ENCODE measurements at places on chromosomes 13 and 19.
A peak's percentile ranks its signal among the peaks of the same experiment; 100 is the strongest.

DNA sequence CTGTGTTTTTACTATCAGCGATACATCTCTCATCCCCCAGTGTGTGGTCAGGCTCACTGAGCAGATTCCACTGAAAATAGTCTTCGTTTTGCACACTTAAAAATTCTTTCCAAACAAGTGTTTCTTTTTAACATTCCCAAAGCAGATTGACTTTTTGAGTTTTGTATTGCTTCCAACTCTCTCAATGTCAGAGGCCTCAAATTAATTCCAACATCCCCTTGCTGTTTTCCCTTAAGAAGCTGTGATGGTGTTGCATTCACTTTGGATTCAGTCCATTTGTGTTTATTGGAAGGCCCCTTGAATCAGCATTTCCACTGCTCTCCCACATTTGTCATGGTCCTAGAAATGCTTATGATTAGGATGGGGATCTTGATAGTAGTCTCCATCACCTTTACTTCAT is 228.7 kb downstream of the KCNRG start:
- DNase-seq: no peak

GRCh38 chr19:10848230-10848856 is at the start of gene C19orf38:
TSS of gene C19orf38 (plus strand) at chr19:10848415. CDS start at chr19:10848509, 94 bp downstream.
- DNase-seq: no peak

DNA sequence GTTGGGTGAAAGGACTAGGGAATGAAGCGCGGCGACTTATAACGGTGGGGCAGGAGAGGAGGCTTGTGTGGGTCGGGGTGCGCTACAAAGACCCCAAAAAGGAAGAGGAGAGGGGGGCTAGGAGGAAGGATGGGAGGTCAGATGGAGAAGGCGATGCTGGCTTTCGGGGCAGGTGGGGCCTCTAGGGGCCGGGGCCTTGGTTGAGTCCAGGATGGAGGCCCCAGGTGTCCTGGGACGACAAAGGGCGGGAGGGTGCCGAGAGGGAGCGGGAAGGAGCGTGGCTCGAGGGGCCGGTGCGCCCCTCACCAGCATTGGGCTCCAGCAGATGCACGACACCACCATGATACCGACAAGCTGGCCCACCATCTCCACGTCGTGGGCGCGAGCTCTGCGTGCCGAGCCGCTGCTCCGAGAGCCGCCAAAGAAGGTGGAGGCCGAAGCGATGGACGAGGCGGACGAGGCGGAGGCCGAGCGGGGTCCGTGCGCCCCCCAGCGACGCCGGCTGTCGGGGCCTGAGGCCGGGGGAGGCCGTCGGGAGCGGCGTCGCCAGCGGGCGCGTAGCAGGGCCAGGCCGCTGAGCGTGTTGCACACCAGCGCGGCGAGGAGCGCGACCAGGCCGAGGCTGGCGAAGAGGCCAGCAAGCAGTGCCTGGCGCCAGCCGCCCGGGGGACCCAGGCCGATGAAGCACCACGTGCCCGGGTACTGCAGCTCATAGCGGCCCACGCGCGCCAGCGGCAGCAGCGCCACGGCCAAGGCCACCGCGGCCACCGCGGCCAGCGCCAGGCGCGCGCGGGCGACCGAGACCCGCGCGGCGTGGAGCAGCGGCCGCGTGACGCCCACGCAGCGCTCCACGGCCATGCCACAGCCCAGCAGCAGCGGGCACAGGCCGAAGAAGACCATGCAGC is 1.8 kb downstream of the PTGER1 start:
- no peak for DNase-seq

- no peak for DNase-seq
These were observed 6.1 kb upstream of the ASF1B start for GRCh38 chr19:14142262-14143190.

GRCh38 chr13:51681037-51681678 is 96.9 kb downstream of the WDFY2 start:
- DNase-seq: peak; percentile 54

DNA sequence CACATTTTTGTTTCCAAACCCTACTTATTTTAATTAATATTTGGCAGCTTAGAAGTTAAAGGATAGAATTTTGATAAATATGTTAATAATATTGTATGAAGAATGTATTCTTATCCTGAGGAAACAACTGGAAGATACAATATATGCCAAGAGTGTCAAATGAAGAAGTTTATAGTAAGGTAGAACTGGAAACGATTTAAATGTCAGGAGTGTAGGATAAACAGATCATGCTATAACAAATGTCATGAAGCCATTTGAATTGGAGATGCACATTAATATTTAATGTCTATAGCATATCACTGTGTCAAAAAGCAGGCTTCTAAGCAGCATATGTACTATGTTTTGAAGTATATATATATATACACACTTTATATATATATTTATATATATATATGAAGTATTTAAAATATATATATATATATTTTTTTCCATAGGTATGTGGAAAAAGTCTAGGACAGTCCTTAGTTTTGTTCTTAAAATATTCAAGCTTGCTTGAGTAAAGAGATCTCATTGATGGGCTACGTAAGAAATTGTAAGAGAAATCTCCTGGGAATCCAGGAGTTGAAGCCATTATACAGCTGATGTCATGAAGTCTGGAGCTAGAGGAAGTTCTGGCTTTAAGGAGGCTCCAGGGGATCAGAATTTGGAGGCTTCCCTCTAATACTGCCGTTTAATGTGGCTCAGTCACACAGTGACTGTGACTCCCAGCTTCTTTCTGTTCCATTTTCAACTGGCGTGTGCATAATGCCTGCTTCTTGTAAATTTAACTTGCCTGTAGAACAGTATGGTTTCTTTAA is 79.9 kb upstream of the MYCBP2 start:
- DNase-seq: no peak

DNA sequence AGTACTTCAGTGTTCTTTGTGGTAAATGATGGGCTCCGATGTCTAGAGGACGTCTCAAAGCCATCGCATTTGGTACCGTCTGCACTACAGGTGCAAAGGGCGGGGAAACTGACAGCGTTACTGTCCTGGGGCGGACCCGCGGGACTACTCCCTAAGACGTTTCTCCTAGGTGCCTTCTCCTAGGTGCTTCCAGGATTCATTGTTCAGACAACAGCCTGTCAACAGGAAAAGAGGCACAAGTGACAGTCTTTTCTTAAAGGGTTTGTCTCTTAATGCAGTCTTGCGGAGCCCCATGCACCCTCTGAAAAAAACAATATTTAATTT is 1.4 kb downstream of the SERTM1 start:
- DNase-seq: no peak

GRCh38 chr13:41563341-41563983 is 106.1 kb downstream of the RGCC start:
- no peak for DNase-seq

- DNase-seq: no peak
These were observed at the start of the genes OR7A5 and OR7C1 for GRCh38 chr19:14835011-14835410. TSS of gene OR7A5 (minus strand) at chr19:14835185. CDS start at chr19:14828241, 6,944 bp downstream. TSS of gene OR7C1 (minus strand) at chr19:14835185. CDS start at chr19:14800136, 35,049 bp downstream.

DNA sequence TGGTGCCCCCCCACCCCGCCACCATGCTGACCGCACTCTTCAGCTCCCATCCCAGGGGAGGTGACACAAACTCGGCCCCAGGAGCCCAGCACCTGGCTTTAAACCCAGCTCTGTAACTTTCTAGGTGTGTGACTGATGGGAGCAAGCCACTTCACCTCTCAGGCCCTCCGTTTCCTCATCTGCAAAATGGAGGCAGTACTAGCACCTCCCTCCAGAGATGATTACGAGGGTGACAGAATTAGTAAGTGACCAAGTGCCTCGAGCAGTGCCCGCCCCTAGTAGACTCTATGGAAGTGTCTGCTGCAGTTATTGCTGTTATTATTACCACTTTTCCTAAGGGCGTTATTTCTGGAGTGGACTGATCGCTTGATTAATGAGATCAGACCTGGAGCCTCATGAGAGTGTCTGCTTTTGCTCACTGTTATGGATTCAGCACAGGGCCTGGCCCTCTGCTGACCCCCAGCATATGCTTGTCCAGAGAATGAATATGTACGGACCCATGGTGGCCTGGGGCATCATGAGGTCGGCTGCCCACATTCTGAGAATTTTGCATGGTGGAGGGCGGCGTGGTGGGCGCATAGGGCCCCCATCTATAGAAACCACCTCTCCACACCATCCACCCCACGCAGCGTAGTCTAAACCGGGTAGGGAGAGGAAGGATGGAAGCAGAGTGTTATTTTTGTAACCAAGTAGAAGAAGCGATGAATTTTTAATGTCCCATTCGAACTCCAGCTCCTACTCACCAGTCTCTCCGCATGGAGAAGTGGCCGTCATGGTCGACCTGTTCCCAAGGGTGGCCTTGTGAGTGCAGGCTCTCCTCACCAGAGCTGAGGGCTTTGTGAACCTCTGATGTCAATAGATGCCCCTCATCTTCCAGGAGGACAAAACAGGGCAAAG is 48.2 kb downstream of the CAPN12 start:
- no peak for DNase-seq

GRCh38 chr19:39555883-39556282 is 15.9 kb upstream of the EID2 start:
- DNase-seq: no peak

GRCh38 chr13:95254339-95254738 is 46.9 kb downstream of the ABCC4 start:
- no peak for DNase-seq

GRCh38 chr19:41928221-41928683 is at the start of gene ERFL:
TSS of gene ERFL (minus strand) at chr19:41928449. CDS start at chr19:41912919, 15,530 bp downstream.
- DNase-seq: no peak
